Inflammatory macrophage (primary cell): ENCODE measurements at places on chromosomes 12 and 14.

DNA sequence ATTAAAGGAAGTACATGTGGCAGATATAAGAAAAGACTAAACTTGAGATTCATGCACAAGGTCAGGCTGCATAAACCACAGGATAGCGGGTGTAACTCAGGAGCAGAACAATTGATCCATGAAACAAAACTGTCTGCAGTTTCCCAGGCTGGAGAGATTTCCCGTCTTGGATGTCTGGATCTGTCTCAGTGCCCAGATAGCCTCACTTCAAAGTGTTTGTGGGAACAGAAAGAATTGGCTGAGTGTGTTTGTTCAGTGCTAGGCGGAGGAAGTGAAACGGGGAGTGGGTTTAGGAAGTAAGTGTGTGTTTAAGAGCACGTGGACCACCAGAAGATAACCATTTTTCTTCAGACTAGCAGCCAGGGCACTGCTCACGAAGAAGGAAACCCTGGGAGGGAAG, 1.4 kb upstream of the RNASE10 start:
- no peak for DNase-seq

DNA sequence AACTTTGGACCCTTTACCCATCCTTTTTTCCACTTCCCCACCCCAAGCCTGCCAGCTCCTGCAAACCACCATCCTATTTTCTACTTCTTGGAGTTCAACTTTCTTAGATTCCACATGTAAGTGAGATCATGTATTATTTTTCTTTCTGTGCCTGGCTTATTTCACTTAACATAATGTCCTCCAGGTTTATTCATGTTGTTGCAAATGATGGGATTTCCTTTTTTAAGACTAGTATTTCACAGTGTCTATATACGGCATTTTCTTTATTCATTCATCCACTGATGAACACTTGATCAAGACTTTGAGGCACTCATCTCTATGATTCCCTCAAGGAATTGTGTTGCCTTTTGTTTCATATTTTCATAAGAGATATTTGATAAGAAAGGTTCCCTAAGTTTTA, 5.6 kb upstream of the PRPF39 start:
- no peak for DNase-seq

GRCh38 chr14:100261621-100262020, 22.7 kb downstream of the YY1 start:
- no peak for DNase-seq

DNA sequence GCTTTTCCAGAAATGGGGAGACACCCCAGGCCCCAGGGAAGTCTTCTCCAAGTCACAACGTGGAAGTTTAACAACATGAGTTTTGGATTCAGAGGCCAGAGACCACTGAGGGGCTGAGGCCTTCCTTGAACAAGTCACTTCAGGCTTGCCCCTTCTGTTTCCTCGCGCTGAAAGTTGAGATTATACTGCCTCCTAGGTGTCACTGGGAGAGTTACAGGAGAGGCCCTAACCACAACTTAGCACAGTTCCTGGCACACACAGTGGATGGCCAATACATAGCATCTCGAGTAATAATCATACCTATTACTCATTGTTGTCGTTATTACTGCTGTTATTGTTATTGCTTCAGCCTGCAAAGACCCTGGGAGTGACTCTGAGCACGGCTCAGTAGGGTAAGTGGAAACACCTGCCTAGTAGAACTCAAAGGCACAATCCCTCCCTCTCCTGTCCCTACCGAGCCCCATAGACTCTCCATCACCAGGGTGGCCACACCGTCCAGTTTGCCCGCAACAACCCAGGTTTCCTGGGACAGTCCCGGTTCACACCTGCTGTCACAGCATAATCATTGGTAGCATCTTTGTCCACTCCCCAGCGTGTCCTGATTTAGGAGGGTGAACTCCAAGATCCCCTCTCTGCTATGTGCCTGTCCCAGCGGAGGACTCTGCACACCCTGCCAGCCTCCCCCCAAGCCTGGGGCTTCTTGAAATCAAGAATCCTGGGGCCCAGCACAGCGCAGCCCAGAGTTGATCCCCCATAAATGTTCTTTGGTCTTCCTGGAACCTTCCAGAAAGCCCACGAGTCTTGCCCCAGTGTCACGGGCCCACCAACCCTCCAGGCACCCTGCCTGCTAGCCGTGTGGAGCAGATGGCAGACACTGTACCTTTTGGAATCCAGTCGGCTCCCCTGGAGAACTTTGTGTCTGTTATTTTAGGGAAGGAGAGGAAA, 85.0 kb downstream of the SYNE3 start:
- DNase-seq: peak; percentile 6

GRCh38 chr14:77265561-77266335, 5.3 kb downstream of the NGB start:
- DNase-seq: no peak

- DNase-seq: peak; percentile 93
Observed at GRCh38 chr14:88492272-88493089, 62.3 kb downstream of the PTPN21 start.

DNA sequence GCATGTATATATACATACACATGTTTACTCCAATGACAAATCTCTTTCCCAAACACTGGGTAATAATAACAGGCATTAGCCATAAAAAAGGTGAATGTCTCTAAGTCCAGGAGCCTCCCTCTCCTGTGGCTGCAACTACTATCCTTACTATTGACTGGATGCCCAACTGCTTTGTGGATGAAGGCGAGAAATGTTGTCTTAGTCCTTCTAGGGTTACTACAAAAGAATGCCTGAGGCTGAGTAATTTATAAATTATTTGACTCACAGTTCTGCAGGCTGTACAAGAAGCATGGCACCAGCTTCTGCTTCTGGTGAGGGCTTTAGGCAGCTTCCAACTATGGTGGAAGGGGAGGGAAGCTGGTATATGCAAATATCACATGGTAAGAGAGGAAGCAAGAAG, 366.0 kb upstream of the DDHD1 start:
- DNase-seq: no peak

- DNase-seq: peak; percentile 58
Observed at GRCh38 chr12:131209082-131210070, 255.7 kb downstream of the ADGRD1 start.

GRCh38 chr12:46521145-46521544, 148.6 kb upstream of the SLC38A2 start:
- no peak for DNase-seq

GRCh38 chr12:90808568-90808967, 146.4 kb downstream of the CCER1 start:
- DNase-seq: no peak

- DNase-seq: no peak
Observed at GRCh38 chr12:48142818-48143674, 14.3 kb downstream of the ASB8 start.
